Activated CD8-positive, alpha-beta memory T cell treated with anti-CD3 and anti-CD28 coated beads for 1 hour (primary cell): ENCODE measurements at places on chromosomes 16 and 17.
A peak's percentile ranks its signal among the peaks of the same experiment; 100 is the strongest.

DNA sequence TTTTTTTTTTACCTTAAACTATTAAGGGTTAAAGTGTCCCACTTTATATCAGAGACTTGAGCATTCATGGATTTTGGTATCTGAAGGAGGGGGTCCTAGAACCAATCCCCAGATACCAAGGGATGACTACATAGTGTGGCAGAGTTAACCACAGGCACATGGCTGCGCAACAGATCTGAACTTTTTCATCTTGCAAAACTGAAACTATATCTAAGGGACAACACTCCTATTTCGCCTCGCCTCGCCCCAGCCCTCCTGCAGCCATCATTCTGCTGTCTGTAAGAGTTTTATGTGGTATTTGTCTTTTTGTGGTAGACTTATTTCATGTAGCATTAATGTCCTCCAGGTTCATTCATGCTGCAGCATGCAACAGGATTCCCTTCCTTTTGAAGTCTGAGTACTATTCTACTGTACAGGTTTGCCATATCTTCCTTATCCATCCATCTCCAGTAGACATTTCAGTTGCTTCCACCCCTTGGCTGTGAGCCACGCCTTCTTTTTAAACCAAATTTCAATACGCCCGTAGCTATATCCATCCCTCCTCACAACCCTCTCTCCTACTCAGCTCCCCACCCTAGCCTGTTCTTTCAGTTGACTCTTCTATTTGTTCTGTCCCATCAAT lies 53.2 kb downstream of the AMFR start:
- DNase-seq, result no peak

- peak; percentile 17 for DNase-seq
Observed at GRCh38 chr17:75181608-75182318, 996 bp downstream of the SUMO2 start.

DNA sequence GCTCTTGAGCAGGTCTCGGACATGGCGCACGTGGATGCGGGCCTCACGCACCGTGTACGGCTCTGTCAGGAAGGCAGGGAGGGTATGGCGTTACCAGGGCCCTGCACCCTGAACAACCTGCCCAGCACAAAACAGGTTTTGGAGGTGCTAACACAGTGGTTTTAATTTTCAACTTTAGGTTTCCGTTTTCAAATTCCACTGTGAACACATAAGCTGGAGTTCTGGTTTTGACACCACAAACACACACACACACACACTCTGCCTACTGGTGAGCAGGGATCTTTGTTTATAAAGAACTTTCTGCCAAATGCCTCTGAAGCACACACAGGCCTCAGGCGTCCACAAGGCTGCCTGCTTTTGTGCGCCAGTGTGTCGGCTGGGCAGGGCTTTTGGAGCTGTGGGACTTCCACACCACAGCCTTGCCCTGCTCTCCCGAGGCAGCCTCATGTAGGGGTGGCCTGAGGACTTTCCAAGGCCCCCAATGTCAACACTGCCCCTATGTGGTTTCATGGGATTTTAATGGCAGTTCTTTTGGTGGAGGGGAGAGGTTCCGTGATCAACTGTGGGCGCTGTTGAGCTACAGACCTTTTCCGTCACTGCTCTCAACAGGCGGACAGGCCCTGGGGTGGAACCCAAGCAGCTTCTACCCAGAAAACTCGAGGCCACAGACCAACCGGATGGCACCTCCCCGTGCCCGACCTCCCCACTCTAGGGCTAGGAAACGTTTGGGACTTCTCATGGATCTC lies 9.4 kb downstream of the CLUH start:
- no peak for DNase-seq

DNA sequence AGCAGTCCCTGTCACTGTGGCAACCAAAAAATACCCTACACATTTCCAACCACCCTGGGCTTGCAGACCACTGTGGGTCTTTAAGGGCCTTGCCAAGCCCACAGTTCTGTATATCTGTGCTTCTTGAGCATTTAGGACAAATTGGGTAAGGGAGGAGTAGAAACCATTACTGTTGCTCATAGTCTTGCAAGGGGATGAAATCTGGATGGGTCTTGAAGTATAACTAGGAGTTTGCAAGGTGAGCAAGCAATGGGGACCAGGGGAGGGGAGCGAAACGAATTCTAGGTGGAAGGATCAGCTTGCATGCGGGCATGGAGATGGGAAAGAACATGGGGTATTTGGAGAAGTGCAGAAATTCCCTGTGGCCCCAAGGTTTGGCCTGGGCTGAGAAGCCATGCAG lies 202.9 kb downstream of the RAB11FIP4 start:
- DNase-seq, result no peak

DNA sequence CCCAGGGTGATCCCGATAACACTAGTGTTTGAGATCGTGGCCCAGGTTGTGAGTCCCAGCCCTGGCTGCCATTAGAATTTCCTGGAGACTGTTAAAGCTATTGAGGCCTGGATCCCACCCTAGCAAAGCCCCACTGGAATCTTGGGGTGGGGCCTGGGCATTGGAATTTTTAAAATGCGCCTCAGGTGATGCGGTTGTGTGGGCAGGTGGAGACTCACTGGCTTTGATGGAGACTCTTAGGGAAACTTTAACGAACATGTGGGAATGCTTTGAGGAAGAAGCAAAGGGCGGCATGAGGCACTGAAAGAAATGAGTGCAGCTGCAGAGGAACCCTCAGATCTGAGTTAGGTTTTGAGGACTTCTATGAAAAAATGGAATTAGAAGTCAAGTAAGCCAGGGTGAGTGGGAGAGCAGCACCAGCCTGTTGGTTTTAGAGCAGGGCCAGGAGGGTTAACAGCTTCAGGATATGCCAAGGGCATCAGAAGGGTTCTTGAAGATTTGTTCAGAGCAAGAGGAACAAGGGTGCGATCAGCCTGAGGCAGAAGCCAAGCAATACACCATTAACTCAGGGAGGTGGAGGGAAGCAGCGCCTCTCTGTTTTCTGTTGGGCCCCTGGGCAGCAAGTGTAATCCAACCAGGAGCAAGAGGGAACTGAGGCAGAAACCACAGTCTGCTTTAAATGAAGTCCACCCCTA lies 42.5 kb downstream of the KSR1 start:
- no peak for DNase-seq

- DNase-seq, result no peak
Observed at GRCh38 chr16:29146266-29146665, 161.4 kb downstream of the LAT start.

DNA sequence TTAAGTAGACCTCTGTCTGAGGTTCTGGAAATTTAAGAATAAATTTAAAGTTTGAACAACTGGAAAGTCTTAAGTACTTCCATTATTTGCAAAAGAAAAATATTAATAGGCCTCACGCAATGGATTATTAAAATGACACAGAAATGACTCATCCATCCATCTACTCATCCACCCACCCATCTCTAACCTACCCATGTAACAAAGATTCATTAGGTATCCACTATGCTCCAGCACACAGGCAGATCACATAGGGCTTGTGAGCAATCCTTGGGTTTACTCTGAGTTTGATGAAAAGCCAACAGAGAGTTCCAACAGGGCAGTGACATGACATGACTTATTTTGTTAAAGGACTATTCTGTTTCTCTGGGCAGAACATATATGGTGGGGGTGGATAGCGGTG lies 93.3 kb downstream of the HELZ start:
- DNase-seq, result no peak

GRCh38 chr16:60882816-60883215 lies 1153.4 kb downstream of the CDH8 start:
- DNase-seq, result no peak

GRCh38 chr16:85829171-85829719 lies 29.8 kb downstream of the COX4I1 start:
- no peak for DNase-seq

GRCh38 chr16:22357635-22357971 lies 16.8 kb downstream of the CDR2 start:
- no peak for DNase-seq

DNA sequence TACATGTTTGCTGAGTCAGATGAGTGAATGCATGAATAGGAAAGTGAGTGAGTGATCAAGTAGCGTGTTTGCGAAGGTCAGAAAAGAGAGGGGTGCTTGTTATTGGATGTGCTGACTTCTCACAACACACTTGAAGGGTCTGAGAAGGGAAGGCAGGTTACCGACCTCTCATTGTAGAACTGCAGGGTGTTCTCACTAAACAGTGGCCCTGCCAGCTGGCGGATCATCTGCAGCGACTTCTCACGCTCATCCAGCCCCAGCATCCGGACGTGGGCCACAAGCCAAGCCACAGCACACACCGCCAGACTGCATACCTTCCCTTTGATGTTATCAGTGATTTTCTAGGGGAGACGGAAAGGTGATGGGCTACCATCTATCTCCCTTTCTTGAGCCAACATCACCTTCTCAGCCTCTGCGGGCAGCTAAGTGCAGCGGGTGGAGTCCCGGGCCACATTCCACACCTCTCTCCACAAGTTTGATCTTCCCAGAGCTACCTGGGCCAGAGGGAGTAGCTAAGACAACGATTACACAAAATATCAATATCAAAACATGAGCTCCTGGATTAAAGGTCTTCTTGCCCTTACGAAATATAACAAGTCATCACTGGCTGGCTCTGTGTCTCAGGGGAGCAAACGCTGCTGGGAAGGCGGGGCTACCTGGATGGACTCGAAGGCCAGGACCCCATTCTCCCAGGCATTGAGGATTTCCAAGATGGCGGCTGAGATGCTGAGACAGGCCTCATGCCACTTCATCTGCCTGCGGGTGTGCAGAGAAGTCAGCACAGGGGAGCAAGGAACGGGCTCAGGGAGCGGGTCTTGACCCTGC lies 11.0 kb downstream of the CSF3 start:
- no peak for DNase-seq

GRCh38 chr16:20329392-20330138 lies 2.3 kb upstream of the GP2 start:
- no peak for DNase-seq

GRCh38 chr17:81916234-81917001 lies 1.6 kb downstream of the SIRT7 start:
- DNase-seq, result no peak

DNA sequence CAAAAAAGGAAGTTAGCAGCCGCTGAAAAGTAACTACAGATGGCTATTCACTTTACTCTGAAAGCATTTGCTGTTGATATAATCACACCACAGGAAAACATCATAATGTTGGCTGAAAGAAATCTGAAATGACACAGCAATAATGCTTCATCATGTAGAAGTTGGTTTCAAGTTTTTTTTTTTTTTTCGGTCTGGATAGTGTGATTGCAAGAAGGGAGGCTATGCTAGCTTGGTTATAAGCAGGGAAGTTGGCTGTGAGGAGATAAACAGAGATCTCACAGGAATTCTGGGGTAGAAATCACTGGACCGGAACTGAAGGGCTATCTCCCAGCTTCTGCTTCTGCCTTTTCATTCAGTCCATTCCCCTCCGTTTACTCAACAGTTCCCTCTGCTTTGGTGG lies 57.9 kb downstream of the MYO1D start:
- no peak for DNase-seq

GRCh38 chr17:1750628-1751027 lies 8.0 kb downstream of the SERPINF2 start:
- DNase-seq, result no peak

DNA sequence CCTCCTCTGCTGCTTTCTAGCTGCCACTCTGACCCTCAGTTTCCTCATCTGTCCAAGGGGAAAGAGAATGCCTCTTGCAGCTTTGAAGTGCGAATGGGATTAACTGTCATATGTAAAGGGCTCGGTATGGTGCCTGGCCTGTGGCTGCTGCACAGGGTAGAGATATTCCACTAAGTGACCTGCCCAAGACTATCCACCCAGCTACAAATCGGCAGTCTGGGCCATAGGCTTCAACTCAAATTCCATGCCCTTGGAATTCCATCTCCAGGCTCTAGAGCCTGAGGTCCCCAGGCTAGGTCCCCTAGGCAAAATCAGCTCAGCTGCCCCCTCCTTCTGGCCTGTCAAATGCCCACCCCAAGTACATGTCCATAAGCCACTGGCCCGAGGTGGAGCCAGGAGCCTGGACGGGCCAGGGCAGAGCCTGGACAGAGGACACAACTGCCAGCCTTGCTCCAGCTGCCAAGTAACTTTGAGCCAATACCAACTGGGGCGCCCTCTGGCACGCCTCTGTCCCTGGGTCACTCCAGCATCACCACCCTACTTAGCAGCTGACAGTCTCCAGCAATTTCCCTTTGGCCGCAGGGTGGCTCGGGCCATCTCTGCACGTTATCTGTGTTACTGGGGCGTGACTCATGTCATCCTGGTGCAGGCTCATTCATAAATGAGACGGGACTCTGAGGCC lies 57.2 kb downstream of the SDK2 start:
- no peak for DNase-seq

GRCh38 chr16:31079342-31079944 lies 5.2 kb downstream of the ZNF646 start:
- DNase-seq, result no peak

GRCh38 chr17:10646392-10646990 lies 10.6 kb downstream of the MYH3 start:
- DNase-seq, result peak; percentile 40

DNA sequence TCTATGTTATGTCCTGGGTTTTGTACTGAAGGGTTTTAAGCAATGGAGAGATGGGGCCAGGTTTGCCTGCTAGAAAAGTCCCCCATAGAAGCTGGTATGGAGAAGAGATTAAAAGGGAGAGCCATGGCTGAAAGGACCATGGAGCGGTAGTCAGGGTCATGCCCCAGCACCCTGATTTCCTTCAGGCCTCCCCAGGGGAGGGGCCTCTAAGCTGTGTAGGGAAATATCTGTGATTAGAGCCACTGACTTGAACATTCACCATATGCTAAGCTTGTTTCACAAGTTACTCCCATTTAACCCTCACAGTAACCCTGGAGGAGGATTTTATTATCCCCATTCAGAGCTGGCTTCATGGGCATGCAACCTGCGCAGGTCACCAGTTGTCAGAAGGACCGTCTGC lies 3.8 kb upstream of the ATP2A3 start:
- no peak for DNase-seq

GRCh38 chr16:31113121-31114120 lies 4.0 kb upstream of the KAT8 start:
- DNase-seq, result no peak
